Effector memory CD8-positive, alpha-beta T cell (primary cell): ENCODE measurements at places on chromosomes 6 and 20.

DNA sequence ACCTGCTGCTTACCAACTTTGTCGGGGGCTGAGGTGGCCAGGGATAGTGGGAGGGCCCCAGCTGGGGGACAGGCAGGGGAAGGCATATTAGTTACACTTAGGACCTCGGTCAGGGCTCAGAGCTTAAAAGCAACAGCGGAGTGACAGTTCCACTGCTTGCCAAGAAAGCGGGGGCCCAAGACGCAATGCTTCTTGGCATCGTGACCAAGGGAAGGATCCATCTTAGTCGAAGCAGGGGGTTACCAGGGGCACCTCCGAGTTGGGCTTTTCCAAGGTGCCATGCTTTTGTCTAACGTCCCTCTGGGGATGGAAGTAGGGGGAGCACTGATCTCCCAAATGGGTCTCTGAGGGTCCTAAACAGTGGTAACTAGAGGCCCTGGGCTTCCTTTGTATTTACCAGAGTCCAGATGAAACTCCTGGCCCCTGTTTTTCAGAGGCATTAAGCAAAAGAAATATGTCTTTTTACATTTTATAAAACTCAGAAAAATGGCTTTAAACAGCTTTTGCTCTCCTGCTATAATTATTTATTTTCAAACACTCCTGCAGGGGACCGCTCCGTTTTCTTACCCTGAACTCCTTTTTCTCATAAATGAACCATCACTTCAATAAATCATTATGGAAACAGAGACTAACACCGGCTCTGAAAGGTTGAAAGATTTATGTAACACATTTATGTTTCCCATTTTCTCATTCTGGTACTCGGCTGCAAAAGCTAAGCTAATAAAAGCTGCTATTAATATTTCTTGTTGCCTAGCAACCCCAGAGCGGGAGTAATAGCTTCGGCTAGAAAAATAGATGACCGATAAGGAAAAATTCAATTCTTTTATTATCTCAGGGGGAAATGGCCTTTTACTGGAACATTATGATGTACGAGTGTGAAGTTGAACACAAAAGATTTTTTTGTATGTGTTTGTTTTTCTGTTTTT, 100.4 kb downstream of the TOX2 start:
- DNase-seq = no peak

GRCh38 chr6:71028236-71028876, 71.5 kb upstream of the B3GAT2 start:
- no peak for DNase-seq

DNA sequence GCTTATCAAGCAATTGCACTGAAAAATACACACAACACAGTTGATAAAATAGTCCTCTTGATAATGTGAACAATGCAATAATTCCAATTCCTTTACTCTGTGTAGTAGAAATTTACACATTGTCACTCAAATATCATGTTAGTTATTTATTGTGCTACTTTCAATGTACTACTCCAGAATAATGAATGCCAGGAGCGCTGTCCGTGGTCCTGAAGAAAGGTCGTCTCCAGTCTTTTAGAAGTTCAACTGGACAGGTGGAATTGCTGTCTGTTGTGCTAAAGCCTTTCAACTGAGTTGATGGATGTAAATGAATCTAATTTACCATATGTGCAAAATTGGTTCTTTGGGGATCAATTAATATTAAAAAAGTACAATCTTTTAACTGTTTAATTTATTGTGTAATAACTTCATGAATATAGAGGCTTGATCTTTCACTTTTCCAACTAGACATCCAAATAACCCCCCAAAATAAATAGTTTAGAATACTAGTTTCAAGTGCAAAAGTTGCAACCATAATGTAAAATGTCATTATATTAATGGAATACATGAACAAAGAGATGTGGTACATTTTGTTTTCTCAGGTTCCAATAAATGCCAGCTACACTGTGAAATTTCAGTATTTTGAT, 3.2 kb downstream of the GRIK2 start:
- no peak for DNase-seq

GRCh38 chr6:79665725-79666551, 34.8 kb downstream of the SH3BGRL2 start:
- DNase-seq = no peak

DNA sequence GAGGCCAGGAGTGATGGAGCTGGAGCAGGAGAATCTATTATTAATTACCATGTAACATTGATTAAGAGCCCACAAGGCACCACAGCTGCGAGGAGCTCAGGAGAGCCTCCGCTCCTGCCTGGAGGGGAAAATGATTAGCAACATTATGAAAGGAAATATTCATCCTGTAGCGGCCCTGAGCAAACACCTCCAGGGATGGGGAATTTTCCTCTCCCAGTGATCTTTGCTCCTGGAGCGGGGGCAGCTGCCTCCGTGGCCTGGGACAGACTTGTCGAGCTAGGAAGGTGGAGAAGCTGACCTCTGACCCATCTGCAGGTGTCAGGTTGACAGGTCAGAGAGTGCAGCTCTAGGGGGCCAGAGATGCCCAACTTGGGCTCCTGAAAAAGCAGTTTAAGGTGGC, 40.1 kb upstream of the SIRPA start:
- DNase-seq = no peak
